Stimulated activated CD8-positive, alpha-beta memory T cell treated with anti-CD3 and anti-CD28 coated beads, Interleukin-4, amount 100 ng/mL, for 1 hour (primary cell): ENCODE measurements at places on chromosomes 11 and 22.

DNA sequence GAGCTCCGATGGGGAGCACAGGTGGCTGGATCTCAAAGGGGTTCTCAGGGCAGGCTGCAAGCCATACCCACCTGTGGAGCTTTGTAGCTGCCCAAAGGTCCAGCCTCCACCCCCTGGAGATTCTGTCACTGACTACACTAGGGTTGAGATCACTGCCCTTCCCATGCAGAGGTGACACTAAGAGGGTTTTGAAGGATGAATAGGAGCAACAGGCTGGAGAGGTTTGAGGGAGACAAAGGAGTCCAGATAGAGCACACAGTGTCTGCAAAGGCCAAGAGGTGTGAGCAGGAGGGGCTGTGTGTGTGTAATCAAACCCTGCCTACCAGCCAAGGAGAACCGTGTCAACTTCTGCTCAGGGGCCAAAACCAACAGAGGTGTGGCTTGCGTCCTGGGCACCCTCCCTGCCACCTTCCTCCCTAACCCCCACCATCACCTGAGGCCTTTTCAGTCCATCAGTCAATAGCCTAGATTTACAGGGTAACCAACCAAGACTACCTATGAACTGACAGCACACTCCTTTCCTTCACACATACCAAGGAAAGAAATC, 43.0 kb upstream of the WNT11 start:
- no peak for DNase-seq

DNA sequence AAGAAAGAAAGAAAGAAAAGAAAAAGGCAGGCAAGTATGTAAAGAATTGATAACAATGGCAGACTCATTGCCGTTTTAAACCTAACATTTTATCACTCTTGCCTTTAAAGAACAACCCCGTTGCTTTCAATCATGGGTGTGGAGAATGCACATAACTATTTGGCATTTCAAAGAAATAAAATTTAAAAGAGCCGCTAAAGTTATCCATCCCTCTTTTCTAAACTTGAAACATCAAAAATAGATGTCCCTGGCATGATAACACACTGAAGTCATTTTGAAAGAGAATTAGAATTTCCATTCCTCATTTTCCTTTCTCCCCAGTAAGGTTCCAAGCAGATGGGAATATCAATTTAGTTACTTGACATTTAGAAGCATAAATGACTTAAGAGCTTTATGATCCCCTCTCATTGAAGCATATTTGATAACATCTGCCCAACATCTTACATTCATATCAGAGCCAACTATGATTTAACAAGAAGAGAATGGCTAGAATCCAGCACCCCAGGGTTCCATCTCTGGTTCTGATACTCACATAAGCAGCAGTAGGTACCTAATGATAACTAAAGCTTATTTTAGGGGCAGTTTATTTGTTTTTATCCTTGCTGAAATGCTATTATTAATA, 529.6 kb upstream of the LRRC4C start:
- no peak for DNase-seq

- no peak for DNase-seq
Measured at GRCh38 chr22:42929838-42930155, 72.7 kb upstream of the ARFGAP3 start.

DNA sequence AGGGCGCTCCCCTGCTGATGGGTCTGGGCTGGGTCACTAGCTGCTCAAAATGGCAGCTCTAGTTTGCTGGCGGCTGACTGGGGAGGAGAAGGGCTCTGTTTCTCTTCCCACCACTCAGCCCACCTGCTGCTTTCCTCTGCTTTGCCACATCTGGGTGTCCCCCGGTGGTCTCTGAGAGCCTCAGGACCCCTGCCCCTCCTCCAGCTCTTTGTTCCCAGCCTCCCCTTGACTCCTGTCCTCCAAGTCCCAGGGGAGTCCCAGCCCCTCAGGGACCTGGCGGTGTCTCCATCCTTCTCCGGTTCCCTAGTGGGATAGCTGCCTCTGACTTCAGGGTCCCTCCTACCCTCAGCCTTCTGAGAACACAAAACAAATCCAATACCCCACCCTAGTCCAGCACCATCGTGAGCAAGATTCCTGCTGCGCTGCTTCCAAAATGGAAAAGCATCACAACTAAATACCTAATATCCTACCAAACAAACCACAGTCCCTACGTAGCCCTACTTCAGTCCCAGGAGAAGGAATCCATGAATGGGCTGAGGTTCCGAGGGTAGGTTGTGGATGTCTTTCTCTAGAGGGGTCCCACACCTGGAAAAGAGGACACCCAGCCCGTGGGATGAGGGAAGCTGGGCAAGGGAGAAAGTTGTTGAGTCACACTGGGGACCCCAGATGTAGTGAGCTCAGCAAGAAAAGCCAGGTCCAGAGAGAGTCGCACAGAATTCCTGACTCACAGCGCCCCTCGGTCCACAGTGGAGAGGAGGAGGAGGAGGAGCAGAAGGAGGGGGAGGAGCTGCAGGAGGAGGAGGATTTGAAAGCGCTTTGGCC, 45.0 kb upstream of the NNMT start:
- no peak for DNase-seq

DNA sequence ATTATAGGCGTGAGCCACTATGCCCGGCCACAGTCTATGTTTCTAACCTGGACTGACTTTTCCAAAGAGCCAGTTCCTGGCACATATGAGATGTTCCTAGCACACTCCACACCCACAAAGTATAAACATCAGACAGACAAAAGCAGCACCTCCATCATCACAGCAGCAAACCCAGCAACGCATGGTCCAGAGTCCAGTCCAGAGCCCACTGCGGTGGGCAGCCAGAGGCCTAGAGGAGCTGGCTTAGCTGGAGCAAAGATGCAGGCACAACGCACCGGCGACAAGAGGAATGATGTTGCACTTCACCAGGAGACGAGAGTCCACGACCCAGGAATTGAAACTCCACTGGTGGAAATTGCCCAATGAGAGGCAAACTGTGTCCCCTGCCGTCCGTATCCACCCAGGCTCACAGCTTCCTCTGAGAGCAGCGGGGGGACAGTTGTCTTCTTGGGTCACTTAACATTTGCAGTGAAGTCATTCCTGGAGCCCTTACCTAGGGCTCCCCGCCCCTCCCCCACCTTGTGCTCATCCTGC, 36.6 kb downstream of the RPS6KA4 start:
- no peak for DNase-seq

DNA sequence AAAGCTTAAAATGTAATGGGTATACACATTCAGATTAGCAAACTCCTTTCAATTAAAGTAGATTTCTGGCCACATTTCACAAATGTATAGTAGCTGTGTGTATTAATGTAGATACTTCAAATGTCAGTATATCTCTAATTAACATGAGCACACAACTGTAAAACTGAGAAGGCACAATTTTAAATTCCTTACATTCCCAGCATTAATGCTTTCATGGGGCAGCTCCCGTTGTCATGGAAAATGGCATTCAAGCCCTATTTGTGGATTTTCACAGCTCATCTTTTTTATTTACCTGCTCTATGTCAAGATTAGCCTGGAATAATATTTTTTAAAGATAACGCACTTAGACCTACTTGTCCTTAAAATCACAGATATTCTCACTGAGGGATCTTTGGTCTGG, 113.6 kb upstream of the SOX6 start:
- no peak for DNase-seq

- no peak for DNase-seq
Measured at GRCh38 chr11:65454311-65454695, 31.7 kb downstream of the NEAT1 start.

GRCh38 chr11:130449996-130450769, 1.7 kb downstream of the ADAMTS15 start:
- DNase-seq: no peak

DNA sequence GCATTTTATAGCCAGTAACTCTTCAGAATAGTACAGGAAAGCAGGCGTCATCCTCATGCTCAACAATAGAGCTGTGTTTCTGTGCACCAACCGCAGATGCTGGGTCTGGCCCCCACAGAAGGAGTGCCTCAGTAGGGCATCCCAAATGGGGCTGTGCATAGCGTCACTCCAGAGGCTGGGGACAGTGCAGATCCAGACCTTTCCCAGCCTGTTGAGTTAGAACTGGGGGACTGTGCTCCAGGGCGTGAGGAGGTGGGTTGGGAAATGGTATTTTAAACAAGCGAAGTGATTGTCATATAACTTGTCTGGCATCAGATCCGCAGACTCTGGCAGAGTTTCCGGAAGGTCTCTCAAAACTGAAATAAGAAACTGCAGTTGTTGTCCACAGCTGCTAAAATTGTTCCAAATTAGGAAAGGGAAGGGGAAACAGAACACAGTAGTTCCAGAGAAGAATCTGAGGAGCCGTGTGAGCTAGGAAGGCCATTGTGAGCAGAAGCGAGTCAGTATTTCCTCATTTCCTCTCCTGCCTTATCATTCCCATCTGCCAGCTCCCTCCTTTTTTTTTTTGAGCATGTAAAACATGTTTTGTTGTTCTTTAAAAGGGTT, 52.2 kb downstream of the JAM3 start:
- DNase-seq: no peak

GRCh38 chr11:1500466-1501420, 14.2 kb upstream of the MOB2 start:
- DNase-seq: no peak

DNA sequence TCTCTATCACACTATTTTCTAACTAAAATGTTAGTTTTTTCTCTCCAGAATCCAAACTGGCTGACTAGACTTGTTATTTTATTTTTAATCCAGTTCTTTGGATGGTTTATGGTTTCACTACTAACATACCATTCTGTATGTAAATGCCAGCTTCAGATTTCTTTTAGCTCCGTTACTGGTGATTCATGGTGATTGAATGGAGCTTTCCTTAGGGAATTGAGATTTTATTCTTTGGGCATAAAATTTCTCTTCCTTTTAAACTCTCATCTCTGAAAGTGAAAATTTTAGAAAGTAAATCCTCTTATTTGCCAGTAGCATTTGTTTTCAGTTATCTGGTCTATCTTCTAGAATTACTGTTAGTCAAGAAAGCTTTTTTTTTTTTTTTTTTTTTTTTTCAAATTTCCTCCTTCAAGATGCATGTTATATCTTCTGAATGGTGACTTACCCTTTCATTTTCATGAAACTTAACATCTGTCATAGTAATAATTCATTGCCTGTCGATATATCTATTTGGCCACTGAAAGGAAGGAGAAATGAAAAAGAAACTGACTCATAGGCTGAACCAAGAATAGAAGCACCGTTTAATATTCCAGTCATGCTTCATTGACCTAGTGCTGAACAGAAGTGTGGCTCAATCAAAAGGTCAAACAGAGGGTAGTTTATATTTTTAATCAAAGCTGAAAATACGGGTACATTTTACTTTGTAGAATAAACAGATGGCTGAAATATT, 6.4 kb downstream of the ENDOD1 start:
- DNase-seq: no peak

- no peak for DNase-seq
Measured at GRCh38 chr11:95322539-95322938, 91.5 kb upstream of the SESN3 start.

DNA sequence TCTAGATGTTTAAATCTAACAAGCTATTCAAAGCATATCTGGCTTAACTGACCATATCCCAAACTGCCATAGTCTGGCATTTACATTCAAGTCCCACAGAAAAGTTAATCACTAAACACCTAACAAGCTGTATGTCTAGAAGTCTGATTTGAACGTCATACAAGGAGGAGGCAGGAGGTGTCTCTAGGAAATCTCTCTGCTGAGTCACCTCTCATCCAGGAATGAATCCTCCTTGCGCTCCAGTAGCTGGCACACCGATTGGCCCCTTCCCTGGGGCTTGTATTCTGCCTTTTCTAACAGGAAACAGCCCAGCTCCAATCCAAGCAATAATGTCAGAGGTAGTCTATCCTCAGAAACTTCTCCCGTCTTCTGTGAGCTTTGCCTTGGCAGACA, 31.8 kb downstream of the FEZ1 start:
- DNase-seq: no peak

DNA sequence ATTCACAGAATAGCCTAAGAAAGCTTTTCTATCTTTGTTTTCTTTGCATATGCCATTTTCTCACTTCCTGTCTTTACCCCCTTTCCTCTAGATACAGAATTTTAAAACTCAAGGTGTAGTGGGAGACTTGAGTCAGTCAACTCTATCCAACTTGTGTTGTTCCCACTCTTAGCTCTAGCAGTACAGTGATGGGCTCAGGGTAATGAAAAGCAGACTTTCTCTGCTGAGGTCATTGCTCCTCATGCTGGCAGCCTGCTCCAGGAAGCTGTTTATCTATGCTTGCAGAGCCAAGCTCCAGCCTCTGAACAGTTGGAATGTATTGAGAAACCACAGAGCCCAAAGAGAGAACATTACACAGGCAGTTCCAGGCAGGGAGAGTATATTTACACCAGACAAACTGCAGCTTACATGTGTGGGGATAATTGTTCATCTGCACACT, 68.1 kb downstream of the CSTPP1 start:
- DNase-seq: no peak

DNA sequence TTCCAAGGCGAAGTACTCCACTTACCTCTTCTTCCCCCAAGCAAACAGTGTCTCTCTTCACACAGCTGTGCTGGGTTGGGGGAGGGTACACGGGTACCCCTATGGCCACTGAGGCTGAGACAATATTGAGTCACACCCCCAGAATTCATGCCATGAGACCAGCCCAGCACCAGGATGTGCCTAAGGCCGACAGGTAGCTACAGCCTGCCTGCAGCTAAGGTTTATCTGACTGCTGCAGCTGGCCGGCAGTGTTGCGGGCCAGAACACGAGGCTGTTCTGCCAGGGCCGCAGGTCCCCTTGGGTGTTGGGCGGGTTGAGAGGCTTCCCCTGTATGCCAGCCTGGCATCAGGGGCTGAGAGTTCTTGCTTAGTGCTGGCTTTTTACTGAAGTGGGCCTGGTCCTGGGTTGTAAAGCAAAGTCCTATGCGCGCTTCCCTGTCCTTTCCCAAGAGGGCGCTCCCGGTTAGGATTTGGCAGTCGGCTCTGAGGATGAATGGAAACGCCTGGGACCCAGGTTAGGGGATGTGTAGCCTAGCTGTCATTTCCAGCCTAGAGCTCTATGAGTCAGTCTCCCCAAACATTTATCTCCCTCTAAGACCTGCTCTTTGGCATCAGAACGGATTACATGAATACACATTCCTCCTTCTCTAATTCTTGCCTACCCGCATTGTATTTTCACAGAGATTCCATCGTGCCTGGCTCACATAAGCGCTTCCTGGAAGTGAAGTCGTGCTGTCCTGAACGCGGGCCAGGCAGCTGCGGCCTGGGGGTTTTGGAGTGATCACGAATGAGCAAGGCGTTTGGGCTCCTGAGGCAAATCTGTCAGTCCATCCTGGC, 7.1 kb downstream of the USP18 start:
- DNase-seq: no peak

DNA sequence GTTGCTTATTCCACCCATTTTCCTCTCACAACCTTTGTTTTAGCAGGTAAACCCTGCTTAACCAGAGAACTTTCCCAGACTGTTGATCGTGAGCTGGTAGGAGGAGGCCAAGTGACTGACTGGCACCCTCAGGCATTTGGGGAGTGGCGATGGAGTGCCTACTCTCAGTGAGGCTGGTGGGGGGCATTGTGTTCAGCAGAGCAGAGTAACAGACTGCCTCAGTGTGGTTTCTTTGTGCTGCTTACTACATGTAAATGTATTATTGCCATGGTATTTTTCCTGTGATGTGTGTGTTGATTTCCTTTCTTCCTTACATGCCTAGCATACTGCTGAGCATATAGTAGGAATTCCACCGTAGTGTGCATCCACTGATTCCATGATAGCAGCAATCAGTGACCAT, 2.6 kb downstream of the MARK2 start:
- no peak for DNase-seq

- no peak for DNase-seq
Measured at GRCh38 chr11:63767565-63768236, 874 bp downstream of the ZFTA start.
